ENCODE measurements at places on chromosomes 5 and 9.

DNA sequence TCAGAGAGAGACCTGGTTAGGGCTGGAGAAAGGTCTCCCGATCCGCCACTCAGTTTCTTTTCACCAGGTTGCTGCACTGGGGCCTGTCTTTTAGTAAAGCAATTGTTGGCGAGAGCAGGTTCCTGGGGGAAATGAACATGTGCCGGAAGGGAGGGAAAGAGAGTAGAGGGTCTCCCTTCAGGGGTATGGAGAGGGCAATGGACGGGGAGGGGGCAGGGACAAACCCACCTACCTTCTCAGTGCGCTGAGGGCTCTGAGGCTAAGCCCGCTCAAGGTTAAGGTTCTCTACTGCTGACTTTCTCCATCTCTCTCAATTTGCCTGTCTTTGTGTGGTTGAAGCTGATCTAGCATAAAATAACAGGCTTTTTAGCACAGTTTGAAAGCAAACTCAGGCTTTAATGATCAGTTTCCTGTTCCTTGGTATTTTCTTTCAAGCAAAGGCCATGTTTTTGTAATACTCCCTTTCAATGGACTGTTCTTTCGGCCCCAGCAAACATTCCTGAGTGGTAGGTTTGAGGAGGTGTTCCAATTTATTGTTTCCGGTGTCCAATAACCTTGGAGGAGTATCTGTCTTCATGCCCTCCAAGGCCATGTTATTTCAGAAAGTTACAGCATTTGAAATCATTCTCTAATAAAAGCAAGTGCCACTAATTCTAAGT lies 25.5 kb upstream of the TRAF1 start:
- DNase-seq = no peak

DNA sequence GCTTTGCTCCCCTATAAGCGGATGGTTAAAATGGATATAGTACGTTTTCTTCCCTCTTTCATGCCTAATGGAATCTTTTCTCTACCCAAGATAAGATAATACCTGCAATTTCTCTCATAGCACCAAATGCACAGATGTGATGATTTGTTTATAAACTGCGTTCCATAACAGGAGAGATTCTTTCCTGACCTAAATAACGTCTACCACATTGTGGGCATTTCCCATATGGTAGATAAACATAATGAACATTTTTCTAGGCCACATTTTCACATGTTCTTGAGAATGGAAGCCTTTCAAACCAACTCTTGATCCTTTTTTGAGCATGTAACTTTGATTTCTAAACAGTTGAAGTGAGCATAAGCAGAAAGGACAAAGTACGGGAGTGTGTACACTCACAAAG lies 448.5 kb downstream of the CSNK1G3 start:
- no peak for DNase-seq

GRCh38 chr9:126514037-126514821 lies 99.5 kb upstream of the LMX1B start:
- peak; percentile 63 for DNase-seq

DNA sequence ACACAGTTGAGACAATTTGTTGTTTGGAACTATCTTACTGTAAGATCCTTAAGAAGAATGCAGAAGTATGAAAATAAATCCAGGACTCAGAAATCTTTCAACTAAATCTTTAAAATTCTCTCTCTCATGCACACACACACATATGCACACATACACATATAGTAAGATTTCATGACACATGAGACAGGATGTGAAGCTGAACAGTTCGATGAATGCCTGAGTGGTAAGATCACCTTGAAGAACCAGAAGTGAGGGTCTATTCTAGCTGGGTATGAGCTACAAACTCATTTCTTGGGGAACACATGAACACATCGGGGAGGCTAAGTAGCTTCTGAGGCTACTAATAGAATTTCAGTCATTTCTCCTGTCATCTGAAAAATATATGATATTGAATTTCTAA lies 153.6 kb downstream of the TMC1 start:
- no peak for DNase-seq

GRCh38 chr9:89177944-89178829 lies at the start of gene SHC3:
SHC3 (minus strand) TSS chr9:89178818; CDS start chr9:89178460, 358 bp downstream.
- DNase-seq = no peak

DNA sequence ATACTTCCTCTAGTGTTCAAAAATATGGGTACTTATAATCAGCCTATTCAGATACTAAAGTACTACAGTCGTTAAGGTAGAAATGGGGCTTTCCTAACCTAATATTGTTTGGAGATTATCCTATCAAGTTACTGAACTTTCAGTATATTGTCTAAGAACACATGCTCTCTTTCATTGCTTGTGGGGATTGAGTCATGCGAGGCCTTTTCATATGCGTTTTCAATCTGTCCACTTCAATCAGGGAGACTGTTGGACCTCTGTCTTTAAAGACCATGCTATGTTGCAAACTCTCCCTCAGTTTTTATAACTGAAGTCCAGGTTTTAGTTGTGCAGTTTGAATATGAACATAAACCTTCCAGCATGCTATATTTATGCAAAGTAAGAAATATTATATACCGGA lies 15.0 kb downstream of the PRR16 start:
- no peak for DNase-seq

GRCh38 chr5:55540525-55540924 lies 5.8 kb upstream of the PLPP1 start:
- no peak for DNase-seq

DNA sequence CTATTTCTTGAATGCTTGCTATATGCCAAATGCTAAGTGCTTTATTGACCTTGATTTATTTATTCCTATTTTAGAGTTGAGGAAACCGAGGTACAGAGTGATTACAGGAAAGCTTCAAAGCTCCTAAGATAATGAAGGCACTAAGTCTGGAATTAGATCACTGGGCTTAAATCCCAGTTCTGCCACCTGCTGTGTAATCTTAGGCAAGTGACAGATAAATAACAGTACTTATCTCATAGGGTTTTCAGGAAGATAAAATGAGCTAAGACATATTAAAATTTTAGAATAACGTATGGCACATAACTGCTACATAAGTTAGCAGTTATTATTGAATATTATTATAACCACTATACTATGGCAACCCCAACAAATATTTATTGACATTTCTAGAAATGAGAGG lies 843.8 kb downstream of the DTWD2 start:
- DNase-seq = no peak

- DNase-seq = no peak
Observed at GRCh38 chr9:135347461-135347860, 132.1 kb upstream of the PPP1R26 start.

- no peak for DNase-seq
Observed at GRCh38 chr5:33781286-33781685, 110.5 kb downstream of the ADAMTS12 start.

DNA sequence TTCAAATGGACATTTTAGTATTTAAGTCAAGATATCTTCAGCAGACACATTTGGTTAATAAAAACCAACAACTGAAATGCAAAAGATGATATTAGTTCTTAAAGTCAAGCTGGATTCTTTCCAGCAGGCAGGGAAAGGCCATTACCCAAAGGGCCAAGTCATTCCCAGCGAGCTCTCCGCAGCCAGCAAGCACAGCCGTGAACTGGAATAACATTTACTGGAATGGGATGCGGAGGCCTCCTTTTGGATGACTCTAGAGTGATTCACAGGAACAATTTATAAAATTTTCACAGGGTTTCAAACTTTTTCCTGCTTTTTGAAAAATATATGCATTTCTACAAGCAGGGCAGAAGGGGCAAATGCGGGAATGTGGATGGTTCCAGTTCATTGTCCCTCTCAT lies 76.6 kb upstream of the DAB2 start:
- DNase-seq = no peak

DNA sequence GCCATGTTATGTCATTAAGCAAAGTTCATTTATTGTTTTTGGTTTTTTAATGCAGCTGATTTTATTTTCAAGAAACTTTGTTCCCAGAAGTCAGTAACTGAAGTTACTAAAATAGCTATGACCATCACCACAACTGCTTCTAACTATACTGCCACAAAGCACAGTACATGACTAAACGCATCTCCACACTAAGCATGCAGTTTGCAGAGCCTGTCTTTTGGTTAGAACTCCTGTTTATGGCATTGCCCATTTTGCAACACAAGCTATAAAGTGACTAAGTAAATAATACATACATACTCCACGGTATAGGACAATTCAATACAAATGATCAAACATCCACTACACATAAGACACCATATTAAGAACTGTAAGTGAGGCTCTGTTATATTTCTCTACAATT lies 109.7 kb downstream of the MLLT3 start:
- DNase-seq = no peak

DNA sequence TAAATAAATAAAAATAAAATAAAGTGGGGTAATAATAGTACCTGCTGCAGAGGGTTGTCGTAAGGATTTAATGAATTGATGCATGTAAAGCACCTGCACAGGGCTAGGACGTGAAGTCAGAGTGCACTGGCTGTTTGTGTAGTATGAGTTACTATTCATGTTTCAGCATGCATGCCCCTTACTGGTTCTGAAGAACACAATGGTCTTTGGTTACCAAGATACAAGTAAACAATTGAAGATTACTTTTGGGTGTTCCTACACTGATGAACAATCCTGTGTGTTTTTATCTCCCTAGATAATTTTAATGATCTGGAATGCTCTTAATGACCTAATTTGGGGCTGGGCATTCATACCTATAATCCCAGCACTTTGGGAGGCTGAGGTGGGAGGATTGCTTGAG lies 23.2 kb upstream of the PRRC2B start:
- no peak for DNase-seq

DNA sequence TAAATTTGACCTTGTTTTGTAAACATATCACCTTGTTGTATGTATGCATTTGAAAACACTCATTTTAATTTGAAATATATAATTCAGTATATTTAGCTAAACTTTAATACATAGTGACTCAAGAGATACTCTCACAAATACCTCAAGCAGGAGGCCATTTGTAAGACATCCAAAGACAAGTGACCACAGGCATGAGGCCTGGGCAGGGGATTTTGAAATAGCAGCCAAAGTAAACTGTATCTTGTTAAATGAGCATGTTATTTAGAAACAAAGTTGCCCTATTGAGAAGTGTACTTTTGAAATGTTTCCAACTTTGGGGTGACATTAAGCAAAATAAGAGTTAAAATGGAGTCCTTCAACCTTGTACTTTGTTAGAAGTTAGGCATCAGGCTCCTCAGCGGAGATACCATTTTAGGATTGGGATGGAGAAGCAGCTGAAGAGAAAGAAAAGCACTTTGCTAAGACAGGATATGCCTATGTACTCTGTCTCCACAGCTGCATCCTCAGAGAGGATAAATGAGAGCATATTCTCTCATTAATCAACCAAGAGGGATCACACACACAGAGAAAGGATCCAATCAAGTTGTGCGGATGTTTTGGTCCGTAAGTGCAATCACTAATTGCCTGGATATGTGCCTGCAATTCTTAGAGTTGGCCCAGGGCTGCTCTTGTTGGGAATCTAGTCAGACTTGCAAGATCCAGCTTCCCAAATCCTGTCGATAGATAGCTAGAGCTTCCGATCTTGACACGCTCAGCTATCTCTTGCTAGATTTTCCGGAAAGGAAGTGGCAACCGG lies 157.5 kb upstream of the HAPLN1 start:
- DNase-seq = no peak

GRCh38 chr5:169131616-169132301 lies 169.2 kb downstream of the SLIT3 start:
- no peak for DNase-seq

DNA sequence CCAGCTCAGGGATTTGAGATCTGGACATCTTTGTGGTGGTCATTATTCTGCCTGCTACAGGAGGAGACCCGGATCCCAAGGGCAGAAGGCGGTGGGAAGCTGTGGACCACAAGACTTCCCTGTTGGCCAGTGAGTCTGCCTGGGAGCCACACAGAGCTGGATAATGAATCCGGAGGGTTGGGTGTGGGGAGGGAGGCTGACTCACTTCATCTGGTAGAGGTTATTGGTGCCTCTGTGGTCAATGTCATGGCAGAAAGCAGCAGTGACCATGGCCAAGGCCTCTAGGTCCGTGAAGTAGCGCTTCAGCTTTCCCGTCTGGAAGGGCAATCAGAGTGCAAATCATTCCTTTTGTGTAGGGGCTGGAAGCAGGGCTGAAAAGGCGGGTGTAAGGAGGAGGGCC lies 58.5 kb downstream of the PDE6A start:
- no peak for DNase-seq

DNA sequence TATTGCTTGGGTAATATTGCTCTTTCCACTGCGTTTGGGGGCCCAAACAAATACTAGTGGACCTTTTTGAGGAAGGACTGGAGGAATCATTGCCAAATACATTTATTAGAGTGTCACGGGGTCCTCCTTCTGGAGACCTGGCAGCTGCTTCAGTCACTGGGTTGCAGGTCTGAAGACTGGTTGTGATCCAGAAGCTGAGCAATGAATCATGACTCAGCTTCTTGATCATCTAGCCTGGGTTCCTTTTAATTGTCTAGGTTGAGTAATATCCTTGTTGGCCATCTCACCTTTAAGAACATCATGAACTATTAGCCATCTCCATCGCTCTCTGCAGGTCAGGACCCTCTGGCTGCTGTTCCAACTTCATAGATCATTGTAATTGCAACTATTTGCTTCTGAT lies 15.4 kb upstream of the UBAP1 start:
- DNase-seq = no peak

DNA sequence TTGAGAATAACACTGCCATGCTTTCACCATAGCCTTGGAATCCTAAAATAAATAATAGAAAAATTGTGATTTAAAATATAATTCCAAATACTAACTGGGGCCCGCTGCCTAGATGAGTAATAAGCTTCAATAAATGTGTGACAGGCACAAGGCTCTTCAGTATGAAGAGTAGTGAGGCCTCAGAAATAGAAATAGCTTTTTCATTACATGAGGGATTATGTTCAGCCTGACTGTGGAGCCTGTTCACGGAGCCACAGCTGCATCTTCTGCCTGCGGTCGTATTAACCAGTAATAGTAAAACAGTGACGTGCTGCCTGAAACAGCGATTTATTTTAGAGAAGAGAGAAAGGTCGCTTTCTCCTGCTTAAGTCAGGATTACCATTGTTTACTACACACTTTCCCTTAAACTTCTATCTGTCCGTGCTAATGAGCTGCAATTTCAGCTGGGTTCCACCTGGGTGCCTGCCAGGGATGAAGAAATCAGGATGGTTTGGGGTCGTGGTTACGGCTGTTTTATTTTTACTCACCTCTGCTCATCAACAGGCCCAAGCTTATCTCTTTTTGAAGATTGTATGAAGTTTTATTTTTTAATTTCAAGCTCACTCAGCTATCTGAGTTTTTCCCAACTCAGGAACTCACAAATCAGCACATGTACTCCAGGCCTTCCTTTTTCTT lies 284.9 kb upstream of the WWC1 start:
- DNase-seq = no peak

DNA sequence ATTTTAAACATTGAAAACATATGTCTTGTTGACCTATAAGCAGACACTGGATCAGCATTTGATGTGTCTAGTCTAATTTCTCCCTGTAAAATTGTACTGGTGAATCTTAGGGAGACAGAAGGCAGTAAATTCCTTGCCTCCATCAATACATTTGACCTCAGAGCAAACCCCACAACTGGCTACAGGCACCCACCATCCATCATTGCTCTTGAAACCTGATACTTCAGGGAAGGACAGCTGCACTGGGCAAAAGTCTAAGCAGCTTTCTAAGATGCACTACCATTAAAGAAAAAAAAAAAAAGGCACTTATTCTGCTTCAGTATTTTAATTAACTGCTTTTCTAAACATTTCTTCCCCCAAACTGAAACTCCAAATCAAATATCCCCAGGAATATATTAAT lies 1051.3 kb upstream of the DMAC1 start:
- DNase-seq = no peak

- peak; percentile 69 for DNase-seq
Observed at GRCh38 chr5:138654281-138654867, 79.2 kb upstream of the HSPA9 start.
